ENCODE measurements at places on chromosomes 7 and 10.
A peak's percentile ranks its signal among the peaks of the same experiment; 100 is the strongest.

DNA sequence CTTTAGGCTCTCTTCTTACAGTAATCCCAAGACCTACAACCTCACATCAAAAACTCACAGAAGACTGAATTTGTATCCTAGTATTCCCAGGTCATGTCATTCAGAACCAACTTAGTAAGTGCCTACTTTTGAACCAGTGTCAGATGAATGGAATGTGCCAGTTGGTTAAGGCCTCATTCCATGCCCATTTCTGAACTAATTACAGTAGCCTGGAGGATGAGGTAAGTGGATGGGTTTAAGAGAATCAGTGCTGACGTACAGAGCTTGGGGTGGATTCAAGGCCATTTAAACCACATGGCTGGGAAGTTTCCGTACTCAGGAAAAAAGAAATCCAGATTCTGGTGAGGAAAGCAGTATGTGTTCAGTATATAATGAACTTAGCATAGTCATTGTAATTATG, 21.9 kb upstream of the FOXP2 start:
- DNase-seq: no peak

GRCh38 chr10:68301790-68302502, 29.9 kb upstream of the HNRNPH3 start:
- DNase-seq: no peak

DNA sequence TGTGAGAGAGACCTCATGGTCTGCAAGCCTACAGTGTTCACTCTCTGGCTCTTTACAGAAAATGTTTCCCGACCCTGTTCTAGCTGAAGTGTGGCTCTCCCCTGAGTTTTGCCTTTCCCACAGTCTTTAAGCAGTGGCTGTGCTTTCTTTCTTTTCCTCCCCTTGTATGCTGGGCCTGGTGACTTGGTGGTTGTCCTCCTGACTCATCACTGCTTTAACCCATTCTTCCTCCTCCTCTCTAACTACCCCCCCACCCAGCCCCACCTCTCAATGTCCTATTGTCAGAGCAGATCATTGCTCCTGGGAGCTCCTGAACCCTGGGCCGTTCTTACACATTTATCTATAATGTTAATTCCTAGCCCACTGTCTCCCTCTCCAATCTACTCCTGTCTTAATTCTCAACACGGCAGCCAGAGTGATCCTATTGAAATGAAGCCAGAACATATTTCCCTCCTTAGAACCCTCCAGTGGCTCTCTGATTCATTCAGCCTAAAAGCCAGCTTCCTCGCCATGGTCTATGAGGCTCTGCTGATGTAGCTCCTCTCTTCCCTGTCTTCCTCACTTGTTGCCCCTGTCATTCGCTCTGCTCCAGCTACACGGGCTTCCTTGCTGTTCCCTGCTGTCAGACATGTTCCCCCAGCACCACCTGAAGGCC, 55.0 kb downstream of the DENND11 start:
- DNase-seq: no peak

GRCh38 chr7:1943933-1944618, 274.0 kb downstream of the ELFN1 start:
- peak; percentile 24 for DNase-seq

GRCh38 chr10:3969876-3970666, 185.1 kb upstream of the KLF6 start:
- DNase-seq: peak; percentile 15

- no peak for DNase-seq
Measured at GRCh38 chr7:47100148-47100816, 481.6 kb downstream of the TNS3 start.

GRCh38 chr7:37323966-37324365, 124.7 kb downstream of the ELMO1 start:
- DNase-seq: no peak

DNA sequence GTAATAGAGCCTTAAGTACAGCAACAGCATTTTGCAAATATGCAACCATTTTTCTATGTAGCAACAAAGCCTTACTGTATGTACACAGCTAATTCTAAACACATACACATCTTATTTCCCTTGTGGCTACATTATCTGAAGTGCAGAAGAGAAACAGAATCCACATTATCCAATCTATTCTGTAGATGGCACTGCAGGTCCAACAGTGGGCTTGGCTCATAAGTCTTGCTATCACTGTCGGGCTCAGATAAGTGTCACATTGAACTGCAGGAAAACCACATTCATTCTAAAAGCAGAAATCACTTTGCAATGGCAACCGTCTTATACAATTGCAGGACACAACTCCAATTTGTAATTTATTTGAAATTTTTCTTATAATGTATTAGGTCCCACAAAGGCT, 109.8 kb upstream of the NOBOX start:
- DNase-seq: no peak

- DNase-seq: no peak
Measured at GRCh38 chr7:7581531-7582179, 15.0 kb downstream of the MIOS start.

GRCh38 chr7:85567983-85568382, 381.1 kb upstream of the SEMA3D start:
- no peak for DNase-seq

DNA sequence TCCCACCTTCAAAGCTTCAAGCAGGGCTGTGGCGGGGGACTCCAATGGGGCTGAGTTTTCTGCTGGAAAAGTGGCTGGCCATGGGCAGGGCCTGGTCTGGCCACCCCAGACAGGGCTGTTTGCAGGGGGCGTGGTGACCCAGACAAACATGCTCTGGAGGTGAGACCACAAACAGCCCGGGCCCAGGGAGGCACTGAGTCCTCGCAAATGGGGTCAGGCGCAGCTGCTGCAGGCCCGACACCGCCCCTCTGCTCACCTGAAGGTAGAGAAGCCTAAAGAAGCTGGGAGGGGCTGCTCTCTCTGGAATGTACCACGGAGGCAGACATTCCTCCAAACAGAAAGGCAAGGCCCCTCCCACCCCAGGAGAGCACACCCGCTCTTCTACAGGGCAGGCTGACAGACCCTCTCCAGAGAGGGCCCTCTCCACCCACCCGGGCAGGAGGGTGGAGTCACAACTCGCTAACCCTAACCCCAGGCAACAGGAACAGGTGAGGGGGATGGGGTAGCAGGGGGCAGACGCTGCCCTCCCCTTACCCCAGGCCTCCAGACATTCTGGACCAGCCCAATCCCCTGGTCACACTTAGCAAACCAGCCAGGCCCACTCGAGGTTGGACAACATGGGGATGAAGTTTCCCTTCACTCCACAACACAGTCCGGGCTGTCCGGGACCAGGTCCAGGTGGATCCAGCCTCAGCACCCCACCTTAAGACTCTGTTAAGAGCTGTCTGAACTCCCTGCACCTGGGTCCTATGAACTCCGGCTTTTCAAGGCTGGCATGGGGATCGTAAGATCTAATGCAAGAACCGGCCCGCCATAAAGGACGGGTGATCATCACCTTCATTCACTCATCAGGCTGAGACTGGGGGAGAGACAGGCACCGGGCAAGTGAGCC, 32.3 kb downstream of the OAT start:
- DNase-seq: no peak

DNA sequence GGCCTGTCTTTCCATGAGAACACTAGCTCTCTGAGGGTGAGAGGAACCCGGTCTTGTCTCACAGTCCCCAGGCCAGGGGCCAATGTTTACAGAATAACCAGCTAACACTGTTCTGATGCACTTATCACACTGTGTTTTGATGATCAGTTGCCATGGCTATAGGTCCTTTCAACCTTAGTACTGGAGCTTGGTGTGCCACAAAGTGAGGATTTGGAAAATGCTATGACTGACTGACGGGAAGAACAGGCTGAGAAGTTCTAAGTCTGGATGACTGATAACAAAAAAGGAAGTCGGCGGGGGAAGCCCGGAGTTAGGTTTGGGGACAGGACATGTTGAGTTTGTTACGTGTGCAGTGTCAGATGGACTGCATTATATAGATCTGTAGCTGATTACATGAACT, 141.8 kb downstream of the CTTNBP2 start:
- no peak for DNase-seq

DNA sequence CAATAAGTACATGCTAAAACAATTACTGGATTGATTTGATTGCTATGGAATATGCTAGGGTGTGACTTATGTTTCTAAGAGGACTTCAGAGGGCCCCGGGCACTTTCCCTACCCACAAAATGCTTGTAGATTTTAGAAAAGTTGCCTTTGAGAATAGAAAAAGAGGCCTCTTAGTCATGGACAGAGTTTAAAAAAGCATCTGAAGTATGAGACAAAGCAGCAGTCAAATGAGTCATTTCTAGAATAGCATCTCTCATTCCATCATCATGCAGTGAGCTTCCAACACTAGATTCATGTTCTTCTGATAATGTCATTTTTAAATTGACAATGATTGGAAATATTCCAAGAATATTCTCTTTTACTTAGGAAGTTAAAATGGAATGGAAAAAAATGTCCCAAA, 675.1 kb upstream of the PCDH15 start:
- DNase-seq: no peak

- DNase-seq: no peak
Measured at GRCh38 chr10:91700788-91701444, 68.0 kb upstream of the PPP1R3C start.

- no peak for DNase-seq
Measured at GRCh38 chr10:112810711-112811151, 139.3 kb upstream of the TCF7L2 start.

- DNase-seq: no peak
Measured at GRCh38 chr10:85012305-85012704, 683.9 kb downstream of the CCSER2 start.

- no peak for DNase-seq
Measured at GRCh38 chr7:20797042-20797461, 10.4 kb upstream of the SP8 start.

DNA sequence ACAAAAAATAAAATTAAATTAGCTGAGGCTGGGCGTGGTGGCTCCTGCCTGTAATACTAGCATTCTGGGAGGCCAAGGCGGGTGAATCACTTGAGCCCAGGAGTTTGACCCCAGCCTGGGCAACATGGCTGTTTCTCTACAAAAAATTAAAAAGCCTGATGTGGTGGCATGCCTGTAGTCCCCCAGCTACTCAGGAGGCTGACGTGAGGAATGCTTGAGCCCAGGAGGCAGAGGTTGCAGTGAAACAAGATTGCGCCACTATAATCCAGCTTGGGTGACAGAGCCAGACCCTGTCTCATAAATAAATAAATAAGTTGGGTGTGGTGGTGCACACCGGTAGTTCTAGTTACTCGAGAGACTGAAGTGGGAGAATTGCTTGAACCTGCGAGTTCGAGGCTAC, 65.1 kb downstream of the GNA12 start:
- no peak for DNase-seq

DNA sequence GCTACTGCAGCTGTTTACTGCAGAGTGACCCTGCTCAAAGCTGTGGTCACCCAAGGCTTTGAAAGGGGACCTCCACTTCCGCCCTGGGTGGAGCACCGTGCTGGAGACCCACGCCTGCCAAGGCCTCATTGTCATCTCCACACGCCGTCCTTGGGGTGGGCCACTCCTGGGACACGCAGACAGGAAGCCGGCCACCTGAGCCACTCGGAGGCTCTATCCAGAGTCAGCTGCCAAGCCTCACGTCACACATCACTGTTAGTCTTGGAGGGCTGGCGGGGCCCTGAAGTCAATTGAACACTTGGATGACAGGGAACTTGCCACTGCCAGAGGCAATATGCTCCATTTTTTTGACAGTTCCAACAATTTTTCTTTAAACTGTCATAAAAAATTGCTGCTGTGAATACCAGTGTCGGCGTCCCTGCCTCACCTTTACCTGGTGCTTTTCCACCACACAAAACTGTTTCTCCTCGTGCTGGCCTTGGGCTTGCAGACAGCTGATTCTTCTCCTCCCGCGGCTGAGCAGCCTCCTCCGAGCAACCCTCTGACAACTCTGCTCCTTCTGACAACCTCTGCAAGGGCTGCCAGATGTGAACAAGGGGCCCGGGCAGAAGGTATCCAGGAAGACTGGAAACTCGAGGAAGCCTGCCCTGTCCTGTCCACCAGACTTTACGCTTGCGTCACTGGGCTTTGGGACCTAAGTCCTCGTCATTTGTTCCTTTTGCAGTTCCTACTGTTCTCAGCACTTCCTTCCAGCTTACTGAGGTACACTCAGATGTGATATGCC, 81.9 kb downstream of the EGFR start:
- DNase-seq: no peak

GRCh38 chr7:120814253-120814939, 43.5 kb downstream of the TSPAN12 start:
- DNase-seq: no peak

GRCh38 chr10:119602241-119603095, 5.7 kb upstream of the TIAL1 start:
- DNase-seq: peak; percentile 64

DNA sequence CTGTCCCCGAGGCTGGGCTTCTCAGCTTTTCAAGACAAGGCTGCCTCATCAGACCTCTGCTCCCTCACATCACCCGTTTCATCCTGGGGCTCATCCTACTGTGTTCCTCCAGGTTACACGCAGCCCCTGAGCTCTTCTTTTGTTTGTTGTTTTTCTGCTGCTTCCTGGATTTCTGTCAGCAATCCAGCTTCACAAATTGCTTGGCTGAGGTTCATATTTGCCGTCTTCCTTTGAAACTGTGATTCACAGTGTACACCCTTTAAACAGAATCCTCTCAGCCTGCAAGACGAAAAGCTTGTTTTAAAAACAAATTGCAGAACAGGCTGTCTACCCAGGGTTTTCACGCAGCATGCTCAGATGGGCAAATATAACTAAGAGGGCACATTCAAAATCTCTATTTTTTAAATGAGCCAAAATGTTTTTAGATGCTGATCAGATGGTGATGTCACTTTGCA, 39.1 kb upstream of the PARD3 start:
- no peak for DNase-seq

DNA sequence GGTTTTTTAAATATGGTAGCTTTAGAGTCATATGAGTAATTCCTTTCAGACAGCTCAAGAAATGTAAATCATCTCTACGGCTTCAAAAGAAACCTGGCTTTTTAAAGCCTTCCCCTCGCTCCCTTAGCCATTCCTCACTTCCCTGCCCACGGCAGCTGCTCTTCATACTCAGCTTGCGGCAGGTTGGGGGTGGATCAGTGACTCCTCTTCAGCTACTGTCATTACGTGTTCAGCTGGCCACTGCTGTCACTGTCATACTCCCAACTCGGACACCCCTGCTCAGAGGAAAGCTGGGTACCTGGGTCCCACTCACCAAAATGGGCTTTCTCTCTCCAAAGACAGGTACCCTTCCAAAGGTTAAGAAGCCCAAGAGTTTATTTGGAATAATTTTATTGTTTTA, 6.6 kb downstream of the YWHAG start:
- no peak for DNase-seq

GRCh38 chr10:79378383-79378646, 31.0 kb downstream of the PPIF start:
- DNase-seq: no peak

GRCh38 chr7:148733496-148733895, 34.8 kb downstream of the CUL1 start:
- no peak for DNase-seq

- peak; percentile 31 for DNase-seq
Measured at GRCh38 chr10:5975641-5976473, 1.5 kb downstream of the IL15RA start.

- DNase-seq: no peak
Measured at GRCh38 chr7:95545007-95545615, 51.2 kb downstream of the PDK4 start.
